ENCODE measurements at places on chromosomes 4 and X.

GRCh38 chrX:142804085-142804484 is 221.6 kb upstream of the SPANXN4 start:
- no peak for DNase-seq

GRCh38 chr4:47463235-47463956 is at the start of gene COMMD8:
Gene COMMD8, minus strand, starts transcription at chr4:47463702. Its CDS starts 51 bp downstream, at chr4:47463651.
- DNase-seq: peak; percentile 96

- peak; percentile 19 for DNase-seq
These were observed 295.1 kb downstream of the INPP4B start for GRCh38 chr4:142550965-142551364.

- no peak for DNase-seq
These were observed 23.2 kb upstream of the CCSER1 start for GRCh38 chr4:90103991-90104390.

DNA sequence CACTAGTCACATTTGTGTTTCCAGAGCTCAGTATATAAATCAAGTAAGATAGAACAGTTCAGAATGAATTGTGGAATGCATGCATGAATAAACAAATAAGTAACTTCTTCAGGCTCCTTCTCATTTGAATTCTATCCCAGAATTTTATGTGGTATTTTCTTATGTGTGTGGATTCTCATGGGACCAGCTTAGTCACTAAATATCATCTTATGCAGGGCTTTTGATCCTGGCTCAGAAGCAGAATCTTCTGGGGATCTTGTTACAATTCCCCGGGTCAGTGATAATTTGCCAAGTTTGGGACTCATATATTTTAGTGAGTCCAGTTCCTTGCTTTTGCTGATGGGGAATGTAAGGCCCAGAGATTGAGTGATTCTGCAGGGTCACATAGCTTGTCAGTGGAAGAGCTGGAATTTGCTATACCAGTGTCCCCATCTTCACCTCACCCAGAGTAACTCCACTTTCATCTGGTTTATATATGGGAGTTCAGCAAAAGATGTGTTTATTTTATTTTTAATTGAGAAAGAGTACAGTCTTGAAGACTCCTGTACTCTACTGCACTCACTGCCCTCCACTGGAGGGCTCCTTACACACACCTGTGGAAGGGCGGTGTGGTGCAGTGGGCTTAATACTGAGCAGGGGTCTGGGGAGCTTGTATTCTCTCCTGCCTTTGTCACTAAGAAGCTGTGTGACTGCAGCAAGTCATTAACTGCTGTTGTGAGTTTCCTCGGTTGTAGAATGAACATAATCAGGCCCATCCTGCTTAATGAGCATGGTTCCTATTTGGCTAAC is 198.2 kb upstream of the CXorf66 start:
- no peak for DNase-seq

- DNase-seq: no peak
These were observed 171.2 kb upstream of the GPC4 start for GRCh38 chrX:133586443-133586842.

DNA sequence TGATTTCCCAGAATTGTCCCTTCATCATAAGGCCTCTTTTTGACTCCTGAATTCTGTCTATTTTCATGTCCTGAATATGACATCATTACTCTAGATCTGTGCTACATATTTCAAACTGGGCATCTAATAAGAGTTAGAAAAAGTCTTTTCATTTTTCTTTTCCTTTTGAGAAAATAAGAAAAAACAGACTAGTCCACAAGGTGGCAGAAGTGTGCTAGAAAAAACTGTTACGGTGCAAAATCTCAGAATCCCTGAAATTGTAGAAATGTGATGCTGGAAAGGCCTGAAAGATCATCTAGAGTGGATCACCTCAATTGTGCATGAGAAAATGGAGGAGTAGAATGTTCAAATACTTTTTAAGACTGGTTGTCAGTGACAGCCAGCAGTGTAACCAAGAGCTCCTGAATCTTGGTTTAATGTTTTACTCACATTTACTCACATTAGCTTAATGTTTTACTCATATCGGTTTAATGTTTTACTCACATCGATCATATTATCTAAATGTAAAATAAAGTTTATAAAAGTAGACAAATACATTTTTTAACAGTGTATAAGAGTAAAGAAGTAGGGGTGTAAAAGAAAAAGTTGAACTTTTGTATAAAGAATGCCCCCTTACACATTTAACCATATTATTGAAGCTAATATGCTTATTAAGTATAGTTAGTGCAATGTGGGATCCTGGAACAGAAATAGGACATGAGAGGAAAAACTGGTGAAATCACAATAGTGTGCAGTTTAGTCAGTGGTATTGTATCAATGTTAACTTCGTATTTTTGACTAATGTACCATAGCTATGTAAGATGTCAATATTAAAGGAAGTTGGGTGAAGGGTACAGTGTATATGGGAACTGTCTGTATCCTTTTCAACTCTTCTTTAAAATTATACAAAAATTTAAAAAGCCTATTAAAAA is 15.2 kb downstream of the ASB11 start:
- DNase-seq: peak; percentile 18

DNA sequence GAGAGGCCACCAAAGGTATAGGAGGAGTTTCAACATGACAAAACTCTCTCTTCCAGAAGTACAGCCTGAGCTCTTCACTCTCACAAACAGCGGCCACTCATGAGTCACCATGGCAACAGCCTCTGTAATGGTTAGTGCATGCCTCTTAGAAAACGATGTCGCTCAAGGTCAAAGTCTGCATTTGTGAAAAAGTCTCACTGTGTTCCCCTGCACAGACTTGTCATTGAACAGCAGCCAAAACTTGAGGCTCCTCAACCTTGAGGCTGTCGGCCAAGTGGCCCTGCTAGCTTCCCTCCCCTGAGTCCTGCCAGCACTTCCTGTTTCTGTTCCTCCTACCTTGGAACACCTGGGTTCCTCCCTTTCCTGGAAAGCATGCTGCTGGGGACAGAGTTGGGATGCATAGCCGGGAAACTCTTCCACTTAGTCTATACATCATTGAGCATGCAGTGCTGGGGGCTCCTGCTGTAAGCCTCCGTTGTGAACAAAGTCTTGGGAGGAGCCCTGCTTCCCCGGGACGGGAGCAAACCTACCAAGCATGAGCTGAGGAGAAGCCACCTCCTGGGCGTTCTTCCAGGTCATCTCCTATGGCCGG is 66.6 kb downstream of the ING2 start:
- peak; percentile 49 for DNase-seq

DNA sequence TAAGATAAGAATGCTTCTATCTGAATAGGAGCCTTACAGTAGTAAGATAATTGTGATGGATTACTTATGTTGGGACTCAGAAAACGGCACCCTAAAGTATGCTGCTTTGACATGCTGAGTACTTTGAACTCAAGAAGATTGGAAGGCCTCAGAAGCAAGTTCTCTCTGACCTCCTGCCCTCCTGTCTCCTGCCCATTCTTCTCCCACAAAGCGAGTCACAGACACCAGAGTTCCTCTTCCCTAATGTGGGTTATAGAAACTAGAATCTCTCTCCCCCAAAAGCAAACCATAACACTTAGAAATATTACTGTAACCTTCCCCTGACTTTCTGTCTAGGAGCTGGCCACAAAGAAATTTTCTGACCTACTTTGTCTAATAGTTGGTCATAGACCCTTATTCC is 76.5 kb downstream of the DDIT4L start:
- DNase-seq: no peak

DNA sequence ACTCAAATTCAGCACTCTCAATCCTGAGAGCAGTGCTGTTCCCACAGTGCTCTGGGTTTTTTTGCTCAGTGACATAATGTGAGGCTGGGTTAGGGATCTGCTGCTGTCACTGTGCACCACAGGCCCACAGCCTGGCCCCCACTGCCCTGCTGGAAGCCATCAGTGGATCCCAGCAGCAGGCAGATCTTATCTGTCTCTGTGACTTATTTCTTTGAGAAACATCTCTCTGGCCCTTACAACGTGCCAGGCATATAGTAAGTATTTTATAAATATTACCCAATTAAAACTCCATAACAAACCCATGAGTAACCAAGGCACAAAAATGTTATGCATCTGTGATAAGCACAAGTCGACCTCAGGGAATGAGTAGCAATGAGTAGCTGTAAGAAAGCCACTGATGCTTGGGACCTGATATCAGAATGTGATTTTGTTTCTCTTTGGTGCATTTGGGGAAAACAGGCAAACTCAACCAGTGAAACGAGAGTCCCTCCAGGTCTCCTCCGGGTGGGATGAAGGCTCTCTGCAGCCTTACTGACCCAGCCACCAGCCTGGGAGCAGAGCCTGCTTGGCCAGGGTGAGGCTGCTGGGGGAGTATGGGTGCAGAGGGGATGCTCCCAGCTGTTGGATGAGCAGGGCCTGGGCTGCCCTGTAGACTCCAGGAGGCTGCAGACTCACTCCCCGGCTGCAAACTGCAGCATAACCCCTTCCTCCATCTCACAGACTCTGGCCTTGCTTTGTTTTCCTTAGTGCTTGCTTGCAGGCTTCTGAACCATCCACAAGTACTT is 172.7 kb upstream of the LNX1 start:
- DNase-seq: peak; percentile 98

DNA sequence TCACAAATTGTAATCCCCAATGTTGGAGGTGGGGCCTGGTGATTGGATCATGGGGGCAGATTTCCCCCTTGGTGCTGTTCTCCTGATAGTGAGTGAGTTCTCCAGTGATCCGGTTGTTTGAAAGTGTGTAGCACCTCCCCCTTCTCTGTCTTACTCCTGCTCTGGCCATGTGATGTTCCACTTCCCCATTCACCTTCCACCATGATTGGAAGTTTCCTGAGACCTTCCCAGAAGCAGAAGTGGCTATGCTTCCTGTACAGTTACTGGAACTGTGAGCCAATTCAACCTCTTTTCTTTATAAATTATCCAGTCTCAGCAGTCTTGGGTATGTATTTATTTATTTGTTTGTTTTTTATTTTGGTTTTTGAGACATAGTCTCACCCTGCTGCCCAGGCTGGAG is 143.2 kb downstream of the CPE start:
- DNase-seq: no peak

DNA sequence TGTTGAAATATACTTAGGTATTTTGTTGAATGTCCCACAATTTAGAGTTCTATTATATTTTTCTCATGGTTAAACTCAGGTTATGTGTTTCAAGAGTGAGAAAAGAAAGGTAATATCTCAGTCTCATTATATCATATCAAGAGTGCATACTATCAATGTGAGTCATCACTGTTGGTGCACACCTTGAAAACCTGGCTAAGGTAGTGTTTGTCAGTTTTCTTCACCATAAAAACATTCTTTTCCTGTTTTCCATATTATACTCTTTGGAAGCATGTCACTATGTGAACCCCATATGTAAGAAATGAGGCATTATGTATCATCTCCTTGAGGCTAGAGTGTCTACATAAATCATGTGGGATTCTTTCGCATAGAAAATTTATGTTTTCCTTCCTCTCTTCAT is 307.6 kb upstream of the CTSO start:
- DNase-seq: no peak

- no peak for DNase-seq
These were observed 74.8 kb downstream of the HMGB2 start for GRCh38 chr4:173259310-173259709.

DNA sequence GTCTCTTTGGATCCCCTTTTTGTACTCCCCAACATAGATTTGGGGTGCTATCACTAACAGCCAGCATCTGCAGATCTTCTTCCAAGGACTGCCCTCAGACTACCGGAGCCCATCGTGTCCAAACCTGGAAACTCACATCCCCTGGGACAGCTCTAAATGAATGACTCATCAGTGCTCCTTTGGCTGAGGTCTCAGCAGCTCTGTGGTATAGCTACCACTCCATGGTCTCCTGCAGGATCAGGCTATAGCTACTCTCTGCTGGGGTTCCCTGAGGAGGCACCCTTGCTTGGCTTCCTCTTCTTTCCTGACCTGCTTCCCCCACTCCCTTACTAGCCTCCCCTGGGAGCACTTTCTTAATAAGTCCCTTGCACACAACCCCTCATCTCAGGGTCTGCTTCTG is 97.5 kb upstream of the PRPS2 start:
- peak; percentile 9 for DNase-seq

DNA sequence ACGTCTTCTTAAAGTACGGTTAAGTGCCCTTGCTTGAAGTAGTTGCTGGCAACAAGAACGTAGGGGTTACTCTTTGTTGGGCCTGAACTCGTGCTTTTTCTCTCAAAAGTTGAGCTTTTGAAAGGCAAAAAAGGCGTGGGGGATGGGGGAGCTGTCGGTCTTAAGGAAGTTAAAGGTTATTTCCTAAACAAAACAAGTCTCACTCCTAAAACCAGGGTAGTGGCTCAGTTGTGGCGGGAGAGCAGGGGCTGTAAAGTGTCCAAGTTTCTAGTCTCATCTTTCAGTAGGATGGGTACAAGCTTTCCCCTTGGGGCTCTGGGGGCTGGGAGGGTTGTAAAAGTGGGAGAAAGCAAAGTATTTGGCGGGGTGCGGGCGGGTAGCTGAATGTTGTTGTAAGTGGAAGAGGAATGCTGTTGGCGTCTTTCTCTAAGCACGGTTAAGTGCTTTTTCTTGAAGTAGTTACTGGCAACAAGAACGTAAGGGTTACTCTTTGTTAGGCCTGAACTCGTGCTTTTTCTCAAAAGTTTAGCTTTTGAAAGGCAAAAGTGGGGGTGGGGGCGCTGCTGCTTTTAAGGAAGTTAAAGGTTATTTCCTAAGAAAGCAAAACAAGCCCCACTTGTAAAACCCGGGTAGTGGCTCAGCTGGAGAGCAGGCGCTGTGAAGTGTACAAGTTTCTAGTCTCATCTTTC is 904 bp upstream of the WDR1 start:
- DNase-seq: peak; percentile 72

DNA sequence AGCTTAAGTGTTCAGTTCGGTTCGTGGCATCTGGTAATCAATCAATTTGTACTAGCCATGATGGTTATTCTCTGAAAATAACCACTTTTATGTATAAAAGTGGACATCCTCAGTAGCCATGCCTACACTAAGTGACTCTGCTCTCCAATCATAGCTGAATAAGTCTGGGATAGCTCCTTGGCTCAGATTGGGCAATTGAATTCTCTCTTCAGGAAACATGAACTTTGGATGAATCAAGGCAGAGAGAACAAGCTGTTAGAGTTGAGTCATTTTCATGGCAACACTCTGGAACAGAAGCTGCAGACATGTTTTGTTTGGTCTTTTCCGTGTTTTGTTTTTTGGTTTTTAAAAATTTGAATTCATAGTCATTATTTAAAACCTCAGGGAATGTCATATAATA is 66.8 kb upstream of the TMEM164 start:
- DNase-seq: peak; percentile 28

DNA sequence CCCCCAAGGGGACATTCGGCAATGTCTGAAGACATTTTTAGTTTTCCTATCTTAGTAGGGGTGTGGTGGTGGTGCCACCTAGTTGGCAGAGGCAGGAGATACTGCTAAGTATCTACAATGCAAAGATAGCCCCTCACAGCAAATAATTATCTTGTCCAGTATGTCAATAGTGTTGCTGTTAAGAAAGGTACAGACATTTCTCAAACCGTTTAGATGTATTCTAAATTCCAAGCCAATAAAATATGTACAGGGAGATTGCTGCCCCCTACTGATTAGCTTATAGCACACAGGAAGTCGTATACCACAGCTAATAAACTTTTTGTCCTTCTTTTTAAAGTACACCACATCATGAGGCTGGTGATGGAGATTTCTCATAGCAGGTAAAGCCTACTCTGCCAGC is 260.5 kb downstream of the TMA16 start:
- DNase-seq: no peak

DNA sequence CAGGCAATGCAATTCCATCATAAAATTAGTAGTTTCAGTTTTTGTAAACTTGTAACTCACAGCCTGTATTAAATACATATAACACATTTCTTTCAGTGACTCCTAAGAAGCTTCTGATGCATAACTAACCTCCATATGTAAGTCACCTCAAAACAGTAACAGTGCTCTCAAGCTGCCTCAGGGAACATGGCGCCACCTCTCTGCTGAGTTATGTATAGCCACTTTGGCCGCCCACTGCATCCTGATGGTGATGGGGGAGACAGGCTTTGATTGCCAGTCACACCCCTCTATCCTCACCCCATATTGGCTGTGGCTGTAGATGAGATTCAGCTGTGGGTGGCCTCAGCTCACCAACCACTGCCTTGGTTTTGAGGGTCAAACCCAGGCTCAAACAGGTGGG is 54.3 kb downstream of the LRBA start:
- peak; percentile 46 for DNase-seq
